Activated T-cell treated with anti-CD3 and anti-CD28 coated beads for 48 hours (primary cell): ENCODE measurements at places on chromosomes 16 and 17.

DNA sequence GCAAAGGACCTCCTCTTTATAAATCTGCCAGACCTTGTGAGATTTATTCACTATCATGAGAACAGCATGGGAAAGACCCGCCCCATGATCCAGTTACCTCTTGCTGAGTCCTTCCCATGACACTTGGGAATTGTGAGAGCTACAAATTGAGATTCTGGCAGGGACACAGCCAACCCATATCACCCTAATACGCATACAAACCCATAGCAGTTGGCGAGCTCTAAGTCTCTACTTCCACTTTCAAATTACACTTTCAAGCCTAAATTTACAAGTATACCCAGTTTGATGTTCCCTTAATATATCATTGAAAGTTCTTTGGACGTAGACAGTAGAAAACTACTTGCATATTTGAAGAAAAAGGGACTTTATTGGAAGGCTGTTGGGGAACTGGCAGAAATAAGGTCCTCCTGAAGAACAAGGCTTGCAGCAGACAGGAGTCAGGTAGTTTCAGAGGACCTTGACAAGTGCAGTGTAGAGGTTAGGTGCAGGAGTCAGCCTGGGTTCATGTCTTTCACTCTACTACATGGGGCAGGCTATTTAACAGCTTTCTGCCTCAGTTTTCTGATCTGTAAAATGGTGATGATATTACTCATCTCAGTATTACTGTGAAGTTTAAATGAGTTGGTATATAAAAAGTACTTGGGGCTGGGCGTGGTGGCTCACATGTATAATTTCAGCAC, 107.9 kb upstream of the EEF2KMT start:
- no peak for DNase-seq

- DNase-seq = no peak
These were observed 16.5 kb upstream of the CLEC3A start for GRCh38 chr16:78005881-78006280.

DNA sequence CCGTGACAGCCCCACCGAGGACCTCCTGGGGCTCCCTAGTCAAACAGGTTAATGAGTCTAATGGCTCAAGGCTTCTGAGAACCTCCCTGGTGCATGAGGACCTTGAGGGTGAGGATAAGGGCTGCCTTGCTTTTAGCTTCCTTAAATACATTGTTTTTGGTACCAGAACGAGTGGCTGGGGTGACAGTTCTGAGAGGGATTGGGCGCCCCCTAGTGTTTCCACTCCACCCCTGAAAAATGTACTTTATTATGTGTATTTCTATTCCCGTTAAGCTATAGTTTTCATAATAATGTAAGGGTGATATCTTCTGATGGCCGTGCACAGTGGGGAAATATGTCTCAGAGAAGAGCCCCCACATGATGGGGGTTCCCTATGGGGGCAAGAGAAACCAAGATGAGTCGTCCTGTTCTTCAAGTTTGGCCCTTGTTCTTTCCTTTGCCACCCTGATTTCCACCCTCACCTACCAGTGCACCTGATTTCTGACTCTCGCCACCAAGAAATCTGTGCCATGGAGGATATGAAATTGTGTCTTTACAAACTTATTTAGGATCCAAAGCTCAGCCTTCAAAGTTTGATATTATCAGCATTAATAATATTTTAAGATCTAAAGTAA, 14.5 kb upstream of the VWA3A start:
- DNase-seq = peak; percentile 48

DNA sequence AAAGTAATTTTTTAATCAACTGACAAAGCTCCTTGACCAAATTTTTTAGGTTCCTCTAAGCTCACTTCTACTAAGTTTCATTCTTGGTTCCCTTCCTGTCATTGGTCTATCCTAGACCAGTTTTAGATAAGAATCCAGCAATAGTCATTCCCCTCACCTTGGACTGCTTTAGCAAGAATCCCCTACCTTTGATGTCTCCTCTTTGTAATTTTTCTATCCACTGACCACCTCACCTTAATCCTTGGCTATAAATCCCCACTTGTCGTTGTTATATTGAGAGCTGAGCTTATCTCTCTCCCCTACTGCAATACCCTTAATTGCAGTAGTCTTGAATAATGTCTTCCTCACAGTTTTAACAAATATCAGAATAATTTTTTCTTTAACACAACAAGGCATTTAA, 107.2 kb downstream of the USP32 start:
- DNase-seq = no peak

GRCh38 chr16:49638673-49639610, 217.0 kb downstream of the ZNF423 start:
- no peak for DNase-seq

DNA sequence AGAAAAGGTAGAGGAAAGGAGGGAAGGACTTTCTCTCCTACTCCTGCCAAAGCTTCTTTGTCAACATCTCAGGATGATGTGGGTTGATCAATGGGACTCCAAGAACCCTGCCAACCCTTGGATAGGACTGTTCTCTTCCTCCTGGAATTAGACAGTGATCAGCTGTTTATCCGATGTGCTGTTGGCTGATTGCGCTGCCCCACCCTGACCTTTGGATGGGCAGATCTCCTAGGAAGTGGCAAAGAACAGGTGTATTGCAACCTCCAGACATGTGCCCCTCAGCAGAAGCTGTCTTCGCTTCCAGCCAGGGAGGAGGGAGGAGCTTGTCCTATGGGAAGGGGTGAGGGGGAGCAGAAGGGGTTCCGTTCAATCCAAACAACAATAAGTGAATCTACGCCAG, 30.5 kb downstream of the SLC5A11 start:
- DNase-seq = no peak

GRCh38 chr16:15816228-15816627, 40.6 kb downstream of the MYH11 start:
- DNase-seq = no peak

- no peak for DNase-seq
These were observed 942.1 kb downstream of the KCNJ2 start for GRCh38 chr17:71111460-71111859.

- no peak for DNase-seq
These were observed 63.6 kb upstream of the NFAT5 start for GRCh38 chr16:69501956-69502745.

GRCh38 chr17:81223762-81224130, 981 bp upstream of the CEP131 start:
- no peak for DNase-seq

DNA sequence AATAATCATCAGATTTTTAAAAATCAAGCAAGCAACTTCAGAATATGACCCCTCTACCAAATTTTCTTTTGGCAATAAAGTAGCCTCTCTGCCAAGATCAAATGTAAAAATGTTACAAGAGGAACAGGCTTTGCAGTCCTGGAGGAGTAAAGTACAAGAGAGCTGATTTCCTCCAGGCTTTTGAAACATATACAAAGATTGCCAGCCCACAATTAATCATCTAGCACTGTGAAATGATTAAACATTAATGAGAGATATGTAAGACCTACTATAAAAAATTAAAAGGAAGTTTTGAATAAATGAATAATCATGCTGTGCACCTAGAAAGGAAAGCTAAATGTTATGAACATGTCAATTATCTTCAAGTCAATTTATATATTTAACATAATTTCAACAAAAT, 26.3 kb downstream of the TXNDC11 start:
- no peak for DNase-seq

- no peak for DNase-seq
These were observed 9.2 kb downstream of the CHMP6 start for GRCh38 chr17:81000631-81001357.

GRCh38 chr17:49227436-49228261, 2.9 kb downstream of the PHOSPHO1 start:
- DNase-seq = peak; percentile 68

DNA sequence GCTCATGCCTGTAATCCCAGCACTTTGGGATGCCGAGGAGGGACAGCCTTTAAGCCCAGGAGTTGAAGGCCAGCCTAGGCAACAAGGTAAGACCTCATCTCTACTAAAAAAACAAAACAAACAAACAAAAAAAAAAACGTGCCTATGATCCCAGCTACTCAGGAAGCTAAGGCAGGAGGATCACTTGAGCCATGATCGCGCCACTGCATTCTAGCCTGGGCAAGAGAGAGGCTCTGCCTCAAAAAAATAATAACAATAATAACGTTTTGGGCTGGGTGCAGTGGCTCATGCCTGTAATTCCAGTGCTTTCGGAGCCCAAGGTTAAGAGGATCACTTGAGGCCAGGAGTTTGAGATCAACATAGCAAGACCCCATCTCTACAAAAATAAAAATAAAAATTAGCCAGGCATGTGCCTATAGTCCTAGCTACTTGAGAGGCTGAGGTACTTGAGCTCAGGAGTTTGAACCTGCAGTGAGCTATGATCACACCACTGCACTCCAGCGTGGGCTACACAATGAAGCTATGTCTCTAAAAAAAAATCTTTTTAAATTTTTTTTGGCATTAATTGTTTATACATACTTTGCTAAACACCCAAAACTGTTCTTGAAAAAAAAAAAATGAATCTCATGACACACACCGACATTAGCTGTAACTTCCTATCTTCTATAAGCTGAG, 3.3 kb downstream of the PHLPP2 start:
- no peak for DNase-seq

DNA sequence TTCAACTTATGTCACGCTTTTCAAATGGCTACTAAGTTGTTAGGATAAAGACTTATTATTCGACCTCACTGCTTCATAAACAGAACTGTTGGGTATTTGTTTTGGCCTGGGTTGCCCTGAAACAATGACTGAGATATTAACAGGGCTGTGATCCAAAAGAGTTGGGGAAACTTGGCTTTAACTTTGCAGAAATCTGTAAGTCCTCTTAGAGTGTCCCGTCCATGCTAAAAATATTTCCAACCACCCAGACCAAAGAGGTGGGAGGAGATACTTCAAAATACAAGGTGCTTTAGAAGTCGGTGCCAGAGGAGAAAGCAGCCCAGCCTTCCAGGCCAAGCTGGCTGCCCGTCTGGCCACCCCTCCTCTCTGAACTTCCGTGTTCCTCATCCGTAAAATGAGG, 16.1 kb upstream of the SPATA32 start:
- no peak for DNase-seq

GRCh38 chr17:2070241-2071023, 15.5 kb downstream of the HIC1 start:
- peak; percentile 74 for DNase-seq

- peak; percentile 51 for DNase-seq
These were observed 4.8 kb downstream of the IL4R start for GRCh38 chr16:27318392-27319256.

GRCh38 chr17:74800531-74800930, 24.4 kb upstream of the NAT9 start:
- no peak for DNase-seq

DNA sequence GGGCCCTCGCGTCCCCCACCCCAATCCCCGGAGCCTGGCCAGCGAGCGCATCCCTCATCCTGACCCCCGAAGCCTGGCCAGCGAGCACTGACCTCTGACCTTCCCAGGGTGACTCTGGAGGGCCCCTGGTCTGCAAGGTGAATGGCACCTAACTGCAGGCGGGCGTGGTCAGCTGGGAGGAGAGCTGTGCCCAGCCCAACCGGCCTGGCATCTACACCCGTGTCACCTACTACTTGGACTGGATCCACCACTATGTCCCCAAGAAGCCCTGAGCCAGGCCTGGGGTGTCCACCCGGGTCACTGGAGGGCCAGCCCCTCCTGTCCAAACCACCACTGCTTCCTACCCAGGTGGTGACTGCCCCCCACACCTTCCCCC, 2.3 kb downstream of the TPSD1 start:
- no peak for DNase-seq

GRCh38 chr17:8673612-8674011, 43.1 kb upstream of the MYH10 start:
- DNase-seq = no peak

- DNase-seq = no peak
These were observed 9.1 kb upstream of the THAP11 start for GRCh38 chr16:67833030-67833414.

DNA sequence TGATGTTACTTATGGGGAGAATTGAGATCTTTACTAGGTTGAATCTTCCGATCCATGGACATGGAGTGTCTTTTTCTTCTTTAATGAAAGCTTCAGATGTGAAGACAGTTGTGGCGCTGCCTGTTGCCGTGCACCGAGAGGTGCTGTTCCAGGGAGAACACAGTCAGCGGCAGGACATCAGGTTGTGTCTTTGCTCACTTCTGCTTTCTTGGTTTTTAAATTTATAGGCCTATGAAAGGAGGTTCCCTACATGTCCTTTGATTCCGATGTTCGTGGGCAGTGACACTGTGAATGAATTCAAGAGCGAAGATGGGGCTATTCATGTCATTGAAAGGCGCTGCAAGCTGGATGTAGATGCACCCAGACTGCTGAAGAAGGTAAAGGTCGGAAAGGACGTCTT, 49.8 kb downstream of the SEC14L1 start:
- no peak for DNase-seq

DNA sequence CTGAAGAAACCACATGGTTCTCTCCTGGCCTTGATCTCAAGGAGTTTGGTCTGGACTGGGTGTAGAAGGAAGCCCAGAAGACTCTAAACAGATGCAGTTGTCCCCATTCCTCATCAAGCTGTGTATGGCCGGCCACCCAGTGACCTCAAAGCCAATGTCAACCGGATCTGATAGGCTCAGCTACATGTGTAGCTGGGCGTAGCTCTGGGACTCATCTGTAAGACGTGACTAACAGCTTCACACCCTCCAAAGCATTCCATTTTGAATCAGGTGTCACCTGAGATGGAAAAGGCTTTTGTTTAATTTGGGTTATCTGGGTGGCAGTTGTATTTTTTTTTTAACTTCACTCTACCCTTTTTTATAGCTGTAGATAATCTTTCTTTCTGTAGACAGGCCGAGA, 130.4 kb downstream of the ABCC12 start:
- DNase-seq = no peak

DNA sequence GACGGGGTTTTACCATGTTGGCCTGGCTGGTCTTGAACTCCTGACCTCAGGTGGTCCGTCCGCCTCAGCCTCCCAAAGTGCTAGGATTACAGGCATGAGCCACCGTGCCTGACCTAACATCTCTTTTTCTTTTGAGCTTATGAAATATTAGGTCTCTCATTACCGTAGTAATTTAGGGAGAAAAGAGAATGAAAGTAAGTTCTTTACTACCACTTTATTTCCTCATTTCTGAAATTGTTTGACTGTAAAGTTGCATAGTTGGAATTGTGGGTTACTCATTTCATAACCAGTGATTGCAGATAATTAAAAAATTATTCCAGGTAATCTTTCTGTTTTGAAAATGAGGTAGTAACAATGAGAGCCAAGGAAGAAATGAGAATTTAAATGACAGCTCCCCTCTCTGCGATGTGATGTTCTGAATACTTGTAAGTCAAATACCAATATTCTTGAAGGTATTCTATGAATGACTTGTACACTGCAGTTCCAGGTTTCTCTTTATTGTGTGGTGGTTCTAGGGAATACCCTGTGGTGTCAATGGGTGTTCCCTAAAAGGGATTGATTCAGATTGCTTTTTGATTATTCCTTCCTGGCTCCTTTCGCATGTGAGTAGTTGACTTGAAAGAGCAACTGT, 28.3 kb downstream of the MAP2K4 start:
- no peak for DNase-seq

DNA sequence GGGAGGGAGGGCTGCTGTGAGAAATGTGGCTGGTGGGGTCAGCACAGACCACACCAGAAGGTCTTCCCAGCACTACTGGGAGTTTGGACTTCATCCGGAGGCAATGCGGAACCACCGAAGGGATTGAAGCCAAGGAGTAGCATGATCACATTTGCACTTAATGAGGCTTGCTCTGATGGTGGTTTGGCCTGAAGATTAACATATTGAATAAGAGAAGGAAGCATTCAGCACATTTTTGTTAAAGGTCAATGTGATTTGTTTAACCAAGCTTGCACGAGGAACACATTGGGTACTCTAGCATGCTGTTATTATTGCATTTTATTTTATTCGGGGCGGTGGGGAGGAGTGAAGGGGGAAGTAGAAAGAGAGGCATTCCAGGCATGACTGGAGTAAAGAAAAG, 378.6 kb downstream of the UTP18 start:
- DNase-seq = no peak
